Caco-2 (cell line): ENCODE measurements at places on chromosomes 13 and 19. TPM values are rescaled to one million over a fixed set of nuclear protein-coding genes. Genes with fewer than 3 reads are reported as not detected.

- H3K27me3 ChIP-seq: no peaks in the 10 kb centered on the region
- H3K4me3 ChIP-seq: no peak within 1 kb of the TSS
- no peaks in the 10 kb centered on the region for H3K36me3 ChIP-seq
- DNase-seq: no peak
- no peaks in the 10 kb centered on the region for H3K4me1 ChIP-seq
These were observed at the start of gene ZNF625 for GRCh38 chr19:12156223-12157058. TSS of gene ZNF625 (minus strand) at chr19:12156734. CDS start at chr19:12156558, 176 bp downstream.

DNA sequence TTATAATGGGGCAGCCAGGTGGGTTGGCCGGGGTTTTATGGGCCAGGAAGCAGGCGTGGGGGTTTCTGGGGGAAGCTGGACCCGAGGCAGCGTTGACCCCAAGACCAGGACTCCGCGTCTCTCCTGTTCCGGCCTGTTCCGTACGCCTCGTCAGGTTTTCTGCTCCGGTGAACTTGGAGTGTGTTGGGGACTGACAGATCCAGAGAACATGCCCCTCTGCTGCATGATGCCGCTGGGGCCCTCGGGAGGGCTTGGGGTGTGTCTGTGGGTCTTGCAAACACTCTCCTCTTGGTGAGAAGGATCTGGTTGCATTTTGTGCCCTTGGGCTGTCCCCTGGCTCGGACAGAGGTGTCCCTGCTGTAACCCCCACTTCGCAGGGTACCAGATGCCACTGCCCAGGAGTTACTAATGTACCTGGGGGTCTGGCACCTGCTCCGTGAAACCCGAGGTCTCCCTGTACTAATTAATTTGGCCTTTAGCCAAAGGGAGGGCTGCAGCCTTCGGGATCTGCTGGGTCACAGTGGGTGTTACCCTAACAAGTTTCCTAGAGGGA lies 15.6 kb downstream of the KDM4B start:
- no peaks in the 10 kb centered on the region for H3K27me3 ChIP-seq
- H3K4me3 ChIP-seq: no peak overlapping the region
- H3K36me3 ChIP-seq: no peaks in the 10 kb centered on the region
- peak overlapping the region; percentile 50 for H3K27ac ChIP-seq

Gene MBD3L2
- total RNA-seq: not detected in 2 replicates

GRCh38 chr19:28406966-28407365 lies 806.0 kb downstream of the UQCRFS1 start:
- H3K4me1 ChIP-seq: no peaks in the 10 kb centered on the region
- no peak overlapping the region for H3K4me3 ChIP-seq
- no peaks in the 10 kb centered on the region for H3K36me3 ChIP-seq

Gene ZNF835
- not detected in 2 replicates for total RNA-seq

- H3K27ac ChIP-seq: no peak overlapping the region
- H3K36me3 ChIP-seq: no peaks in the 10 kb centered on the region
- no peak overlapping the region for H3K4me3 ChIP-seq
- no peaks in the 10 kb centered on the region for H3K4me1 ChIP-seq
These were observed 54.0 kb downstream of the ZNF536 start for GRCh38 chr19:30425885-30426838.

Gene ZNF414
- total RNA-seq: 17.2 and 25.0 TPM in 2 replicates

Gene PTH2
- not detected in 2 replicates for total RNA-seq

- H3K27ac ChIP-seq: no peak overlapping the region
- H3K27me3 ChIP-seq: peaks cover 1% of the 10 kb centered on the region; the same call in 1 of the 2 replicates
- no peaks in the 10 kb centered on the region for H3K4me1 ChIP-seq
- H3K36me3 ChIP-seq: no peaks in the 10 kb centered on the region
- no peak overlapping the region for H3K4me3 ChIP-seq
These were observed 232.0 kb upstream of the SPRY2 start for GRCh38 chr13:80572923-80573316.

DNA sequence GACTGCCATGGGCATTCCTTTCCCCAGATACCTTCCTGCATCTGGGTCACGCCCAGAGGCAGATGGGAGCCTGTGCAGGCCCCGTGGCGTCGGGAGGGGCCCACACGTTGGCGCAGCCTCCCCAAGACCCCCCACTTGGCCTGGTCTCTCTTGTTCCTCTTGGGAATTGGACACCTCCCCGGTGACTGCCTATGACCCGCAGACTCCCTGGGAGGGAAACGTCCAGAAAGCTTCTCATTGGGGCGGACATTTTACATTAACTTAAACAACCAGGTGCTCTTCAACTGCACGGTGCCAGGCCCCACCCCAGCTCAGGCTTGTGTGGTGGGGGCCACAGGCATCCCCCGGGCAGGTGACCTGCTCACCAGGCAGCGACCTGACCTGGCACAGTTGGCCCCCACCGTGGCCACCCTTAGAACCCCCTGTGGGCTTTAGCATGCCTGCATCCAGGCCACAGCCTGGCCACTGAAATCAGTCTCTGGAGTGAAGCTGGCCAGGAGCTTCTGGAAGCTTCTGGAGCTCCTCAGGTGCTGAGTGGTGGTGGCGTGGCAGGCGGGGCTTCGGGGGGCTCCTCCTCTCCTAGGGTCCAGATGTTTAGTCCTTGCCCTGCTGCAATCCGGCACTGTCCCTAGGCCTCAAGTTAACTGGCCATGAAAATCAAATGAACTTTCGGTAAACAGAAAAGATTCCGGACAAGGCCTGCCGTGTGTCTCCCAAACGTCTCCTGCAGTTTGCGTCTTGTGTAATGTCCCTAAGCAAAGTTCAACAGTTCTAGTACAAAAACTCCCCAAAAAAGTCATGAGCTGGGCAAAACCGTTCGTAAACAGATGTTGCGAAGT lies 8.5 kb upstream of the PROZ start:
- no peak for DNase-seq
- no peaks in the 10 kb centered on the region; the same call in 1 of the 2 replicates for H3K36me3 ChIP-seq

DNA sequence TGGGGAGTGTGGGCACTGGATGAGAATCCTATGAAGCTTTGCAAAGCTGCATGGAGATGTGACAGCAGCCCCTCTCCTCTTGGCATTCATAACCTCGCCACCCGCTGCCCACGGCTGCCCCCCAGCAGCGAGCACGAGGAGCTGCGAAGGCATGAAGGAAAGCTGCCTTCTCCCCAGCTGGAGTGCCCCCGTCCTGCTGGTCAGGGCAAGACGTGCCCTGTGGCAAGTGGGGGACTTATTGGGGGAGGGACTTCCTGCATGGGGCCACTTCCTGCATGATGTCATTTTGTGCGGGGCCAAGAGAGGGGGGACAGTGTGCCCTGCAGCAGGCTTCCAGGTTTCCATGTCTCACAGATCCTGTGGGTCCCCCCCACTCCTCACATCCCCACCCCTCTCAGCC lies 85.9 kb downstream of the TSHZ3 start:
- no peak overlapping the region for H3K27ac ChIP-seq
- no peaks in the 10 kb centered on the region for H3K36me3 ChIP-seq
- DNase-seq: no peak
- H3K4me3 ChIP-seq: no peak overlapping the region
- H3K27me3 ChIP-seq: no peaks in the 10 kb centered on the region

Gene ZNF135
- not detected in 2 replicates for total RNA-seq

GRCh38 chr13:106586648-106587166 lies 18.8 kb upstream of the ARGLU1 start:
- H3K4me1 ChIP-seq: peaks cover 12% of the 10 kb centered on the region
- H3K27ac ChIP-seq: no peak overlapping the region
- no peaks in the 10 kb centered on the region for H3K36me3 ChIP-seq
- no peak overlapping the region for H3K4me3 ChIP-seq
- no peak for DNase-seq

Gene MAG
- total RNA-seq: 0.41 TPM in 1 of 2 replicates, not detected in the other

Gene DKKL1
- not detected in 2 replicates for total RNA-seq

- H3K4me1 ChIP-seq: no peaks in the 10 kb centered on the region
- no peak overlapping the region for H3K27ac ChIP-seq
- H3K36me3 ChIP-seq: no peaks in the 10 kb centered on the region
- no peak for DNase-seq
These were observed 7.1 kb downstream of the POLR1G start for GRCh38 chr19:45413497-45413896.

- DNase-seq: no peak
- H3K4me3 ChIP-seq: peak overlapping the region; percentile 44
- H3K36me3 ChIP-seq: no peaks in the 10 kb centered on the region
- H3K4me1 ChIP-seq: 0 out of 2 replicates have a peak, but pooled peaks cover 3% of the 10 kb centered on the region
- no peaks in the 10 kb centered on the region for H3K27me3 ChIP-seq
- peak overlapping the region; percentile 89 for H3K27ac ChIP-seq
These were observed 594 bp downstream of the ZNF559 start for GRCh38 chr19:9324584-9324962.

DNA sequence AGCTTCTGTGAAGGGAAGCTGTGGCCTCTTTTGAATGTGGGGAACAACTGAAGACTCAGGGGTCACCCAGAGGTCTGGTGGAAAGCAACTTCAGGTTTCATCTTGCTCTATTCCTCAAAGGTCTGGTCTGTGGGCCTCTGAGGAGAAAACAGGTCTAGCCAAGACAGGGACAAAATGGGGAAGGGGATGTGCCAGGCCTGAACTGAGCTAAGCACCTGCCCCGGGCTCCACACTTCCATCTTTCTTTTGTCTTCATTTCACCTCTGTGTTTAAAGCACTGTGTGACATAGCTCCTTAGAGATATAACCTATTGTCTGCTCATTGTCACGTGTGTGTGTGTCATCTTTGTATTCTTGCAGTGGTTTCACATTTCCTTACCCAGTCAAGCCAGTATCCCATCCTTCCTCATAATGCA lies 19.9 kb upstream of the GDF15 start:
- peaks cover 2% of the 10 kb centered on the region; the same call in 1 of the 2 replicates for H3K36me3 ChIP-seq
- no peaks in the 10 kb centered on the region for H3K27me3 ChIP-seq
- no peak overlapping the region for H3K4me3 ChIP-seq
- H3K4me1 ChIP-seq: peaks cover 20% of the 10 kb centered on the region
